ENCODE measurements at places on chromosomes 11 and 22. TPM values are rescaled to one million over a fixed set of nuclear protein-coding genes. Genes with fewer than 3 reads are reported as not detected.

OR52M1 gene
- total RNA-seq, result not detected

ALG12 gene
- 35.4 TPM for total RNA-seq

CRACR2B gene
- total RNA-seq, result 1.8 TPM

DDIAS gene
- total RNA-seq, result 5.2 TPM

SCUBE1 gene
- 2.4 TPM for total RNA-seq
